ENCODE measurements at places on chromosomes 4 and X.

DNA sequence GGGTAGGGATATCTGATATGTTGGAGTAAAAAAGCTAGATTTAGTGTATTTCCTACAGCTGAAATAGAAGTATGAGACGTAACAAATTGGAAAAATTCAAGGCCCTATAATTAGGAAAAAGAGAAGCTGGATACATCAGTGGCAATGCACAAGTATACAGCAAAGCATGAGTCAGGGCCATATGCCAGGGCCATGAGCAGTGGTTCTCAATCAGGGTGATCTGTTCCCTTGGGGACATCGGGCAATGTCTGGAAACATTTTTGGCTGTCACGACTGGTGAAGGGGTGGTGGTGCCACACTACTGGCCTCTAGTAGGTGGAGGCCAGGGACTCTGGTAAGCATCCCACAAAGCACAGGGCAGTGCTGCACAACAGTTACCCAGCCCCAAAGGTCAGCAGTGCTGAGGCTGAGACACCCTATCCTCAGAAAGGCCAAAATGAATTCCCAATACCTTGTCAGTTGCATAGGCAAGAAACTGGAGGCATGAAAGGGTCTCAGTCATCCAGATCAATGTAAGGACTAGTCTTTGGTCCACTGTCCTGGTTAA lies 36.8 kb upstream of the NAP1L5 start:
- H3K36me3 ChIP-seq: peaks cover 11% of the 10 kb centered on the region
- H3K27me3 ChIP-seq: no peaks in the 10 kb centered on the region
- no peak overlapping the region for H3K27ac ChIP-seq
- no peaks in the 10 kb centered on the region for H3K4me1 ChIP-seq
- DNase-seq: no peak
- H3K4me3 ChIP-seq: no peak overlapping the region

DNA sequence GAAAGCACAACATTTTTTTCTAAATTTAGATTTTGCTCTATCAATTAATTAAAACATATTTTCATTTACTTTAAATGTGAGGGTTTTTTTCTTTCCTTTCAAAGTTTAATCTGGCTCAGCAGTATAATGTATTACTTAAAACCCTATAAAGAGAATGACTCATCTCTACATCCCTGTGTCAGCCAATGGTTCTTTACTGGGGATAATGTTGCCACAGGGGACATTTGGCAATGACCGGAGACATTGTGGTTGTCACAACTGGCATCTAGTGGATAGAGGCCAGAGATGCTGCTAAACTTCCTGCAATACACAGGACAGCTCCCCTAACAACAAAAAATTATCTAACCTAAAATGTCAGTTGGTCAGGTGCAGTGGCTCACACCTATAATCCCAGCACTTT lies 53.8 kb downstream of the SYNPO2 start:
- no peaks in the 10 kb centered on the region for H3K36me3 ChIP-seq
- no peak for DNase-seq

- no peak overlapping the region for H3K4me3 ChIP-seq
- no peaks in the 10 kb centered on the region for H3K4me1 ChIP-seq
- H3K27ac ChIP-seq: no peak overlapping the region
- no peaks in the 10 kb centered on the region for H3K36me3 ChIP-seq
- no peaks in the 10 kb centered on the region for H3K27me3 ChIP-seq
- DNase-seq: no peak
These were observed 61.2 kb downstream of the STARD8 start for GRCh38 chrX:68708503-68709290.

GRCh38 chrX:40434443-40434842 lies 146.3 kb upstream of the ATP6AP2 start:
- no peak overlapping the region for H3K4me3 ChIP-seq
- DNase-seq: no peak
- no peak overlapping the region for H3K27ac ChIP-seq
- no peaks in the 10 kb centered on the region for H3K4me1 ChIP-seq
- peaks cover 3% of the 10 kb centered on the region for H3K27me3 ChIP-seq

GRCh38 chr4:142598132-142598531 lies 248.0 kb downstream of the INPP4B start:
- H3K27ac ChIP-seq: no peak overlapping the region
- no peaks in the 10 kb centered on the region for H3K4me1 ChIP-seq
